ENCODE measurements at places on chromosomes 12 and 14.

GRCh38 chr14:87992346-87992717 is 650 bp downstream of the GALC start:
- no peak for DNase-seq

DNA sequence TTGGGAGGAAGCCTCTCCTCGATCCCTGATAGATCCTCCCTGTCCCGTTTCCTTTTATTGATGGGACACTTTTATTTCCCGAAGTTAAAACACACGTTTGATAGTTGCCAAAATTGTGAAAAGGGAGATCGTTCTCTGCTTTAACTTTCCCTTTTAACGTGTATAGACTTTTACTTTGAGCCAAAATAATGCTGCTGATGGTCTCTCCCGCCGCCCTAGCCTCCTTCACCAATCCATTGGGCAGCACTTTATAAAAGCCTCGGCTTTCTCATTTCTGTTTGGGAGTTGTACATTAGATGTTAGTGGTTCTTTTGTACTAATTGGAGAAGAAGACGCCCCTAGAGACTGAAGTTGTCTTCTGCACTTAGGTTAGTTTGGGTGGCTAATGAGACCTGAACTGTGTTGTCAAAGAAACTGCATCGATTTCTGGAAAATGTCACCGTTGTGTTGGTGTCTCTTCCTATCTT is 1.4 kb downstream of the TMTC2 start:
- no peak for DNase-seq

GRCh38 chr12:50529345-50529744 is 24.6 kb downstream of the DIP2B start:
- no peak for DNase-seq

DNA sequence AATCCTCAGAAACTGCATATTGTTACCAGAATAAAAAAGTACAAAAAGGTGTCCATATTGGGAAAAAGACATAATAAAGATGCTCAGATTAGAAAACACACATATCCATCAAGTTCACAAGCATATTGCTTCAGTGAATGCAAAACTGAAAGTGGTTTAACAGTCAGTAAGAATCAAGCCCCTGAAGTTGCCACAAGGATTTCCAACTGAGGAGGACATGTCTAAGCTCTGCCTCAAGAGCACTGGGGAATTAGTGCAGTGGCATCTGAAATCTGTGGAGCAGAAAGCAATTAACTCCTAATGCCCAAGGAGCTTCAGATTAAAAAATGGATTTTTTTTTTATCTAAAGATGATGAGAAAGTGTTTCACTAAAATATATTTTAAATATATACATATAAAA is 113.2 kb downstream of the DENND5B start:
- DNase-seq: no peak

- no peak for DNase-seq
These were observed 194.5 kb upstream of the RGS6 start for GRCh38 chr14:71737760-71738159.

DNA sequence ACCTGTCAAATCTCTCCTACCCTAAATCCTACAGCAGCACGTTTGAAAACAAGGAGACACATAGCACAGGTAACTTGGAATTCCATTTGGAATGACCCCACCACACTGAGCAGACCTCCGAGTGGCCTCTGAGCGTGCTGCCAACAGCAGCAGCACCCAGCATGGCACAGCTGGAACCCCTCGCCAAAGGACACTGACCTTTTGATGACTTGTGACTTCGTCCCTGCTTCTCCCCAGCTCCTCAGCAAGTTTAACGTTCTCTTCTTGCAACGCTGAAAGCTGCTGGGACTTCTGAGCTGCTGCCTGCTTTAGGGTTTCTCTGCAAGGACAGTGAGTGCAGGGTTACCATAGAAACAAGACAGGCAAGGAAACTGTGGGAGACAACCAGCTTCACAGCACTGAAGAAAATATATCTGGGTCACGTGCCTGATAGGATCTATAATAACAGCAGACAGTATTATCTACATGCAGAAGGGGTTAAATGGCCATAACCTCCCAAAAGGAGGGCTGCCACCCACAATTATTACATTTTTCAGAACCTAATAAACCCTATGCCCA is 43.3 kb upstream of the VPS33A start:
- no peak for DNase-seq

DNA sequence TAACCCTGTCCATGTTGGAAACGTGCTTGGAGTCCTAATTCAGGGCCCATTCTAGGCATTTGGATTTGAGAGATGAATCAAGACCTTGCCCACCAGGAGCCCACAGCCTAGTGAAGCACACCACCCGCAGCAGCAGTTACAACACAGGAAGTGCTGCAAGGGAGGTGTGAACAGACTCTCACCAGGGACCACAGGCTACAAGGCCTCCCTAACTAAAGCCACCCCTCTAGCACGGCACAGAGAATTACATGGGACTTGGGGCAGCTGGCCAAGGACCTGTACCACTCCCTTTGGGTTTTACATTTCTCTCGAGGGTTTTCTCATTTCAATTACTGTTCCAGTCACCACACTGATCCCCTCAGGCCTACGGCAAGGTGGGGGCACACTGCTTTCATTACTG is 49.5 kb upstream of the FOXN3 start:
- no peak for DNase-seq

- no peak for DNase-seq
These were observed 5.8 kb upstream of the PSMC6 start for GRCh38 chr14:52701223-52701622.

GRCh38 chr14:32584079-32584478 is 255.0 kb downstream of the AKAP6 start:
- DNase-seq: no peak

- no peak for DNase-seq
These were observed 47.2 kb downstream of the RPH3A start for GRCh38 chr12:112838731-112839130.

DNA sequence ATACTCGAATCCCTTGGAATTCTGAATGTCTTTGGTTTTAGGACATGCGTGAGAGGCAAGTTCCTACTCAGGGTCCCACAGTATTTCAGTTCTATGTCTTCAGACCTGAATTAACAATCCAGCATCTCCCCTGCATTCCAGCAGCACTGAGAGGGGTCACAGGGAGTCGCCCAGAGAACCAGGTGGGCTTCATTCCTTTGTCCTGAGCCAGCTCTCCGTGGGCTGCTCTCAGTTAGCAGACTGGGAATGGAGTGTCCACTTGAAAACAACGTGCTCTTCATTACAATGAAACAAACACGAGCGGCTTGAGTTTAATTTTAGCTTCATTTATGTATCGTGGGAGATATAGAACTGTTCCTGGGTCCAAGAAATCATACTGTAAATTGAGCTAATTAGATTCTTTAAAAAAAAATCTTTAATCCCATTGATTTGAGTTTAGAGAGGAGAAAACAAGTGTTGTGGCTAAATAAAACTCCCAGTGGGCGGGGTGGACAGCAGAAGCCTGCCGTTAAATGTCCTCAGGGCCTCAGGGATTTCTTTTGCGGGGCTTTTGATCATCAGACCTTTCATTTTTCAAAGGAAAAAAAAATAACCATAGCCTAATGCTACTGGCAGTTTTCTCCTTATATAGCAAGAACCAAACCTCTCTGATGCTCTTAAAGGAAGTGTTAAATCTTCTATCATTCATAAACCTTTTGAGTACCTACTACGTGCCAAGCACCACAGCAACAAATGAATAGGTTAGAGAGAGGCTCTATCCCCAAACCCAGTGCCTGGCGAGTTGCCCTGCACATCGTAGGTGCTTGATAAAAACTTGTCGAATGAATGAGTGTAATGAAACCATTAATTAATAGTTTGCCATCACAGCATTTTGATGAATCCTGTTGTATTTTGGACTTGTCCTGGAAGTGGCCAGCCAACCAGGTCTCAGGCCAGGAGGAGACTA is 140.4 kb downstream of the CHST11 start:
- DNase-seq: no peak

GRCh38 chr14:75449696-75450095 is 21.9 kb downstream of the JDP2 start:
- peak; percentile 4 for DNase-seq

DNA sequence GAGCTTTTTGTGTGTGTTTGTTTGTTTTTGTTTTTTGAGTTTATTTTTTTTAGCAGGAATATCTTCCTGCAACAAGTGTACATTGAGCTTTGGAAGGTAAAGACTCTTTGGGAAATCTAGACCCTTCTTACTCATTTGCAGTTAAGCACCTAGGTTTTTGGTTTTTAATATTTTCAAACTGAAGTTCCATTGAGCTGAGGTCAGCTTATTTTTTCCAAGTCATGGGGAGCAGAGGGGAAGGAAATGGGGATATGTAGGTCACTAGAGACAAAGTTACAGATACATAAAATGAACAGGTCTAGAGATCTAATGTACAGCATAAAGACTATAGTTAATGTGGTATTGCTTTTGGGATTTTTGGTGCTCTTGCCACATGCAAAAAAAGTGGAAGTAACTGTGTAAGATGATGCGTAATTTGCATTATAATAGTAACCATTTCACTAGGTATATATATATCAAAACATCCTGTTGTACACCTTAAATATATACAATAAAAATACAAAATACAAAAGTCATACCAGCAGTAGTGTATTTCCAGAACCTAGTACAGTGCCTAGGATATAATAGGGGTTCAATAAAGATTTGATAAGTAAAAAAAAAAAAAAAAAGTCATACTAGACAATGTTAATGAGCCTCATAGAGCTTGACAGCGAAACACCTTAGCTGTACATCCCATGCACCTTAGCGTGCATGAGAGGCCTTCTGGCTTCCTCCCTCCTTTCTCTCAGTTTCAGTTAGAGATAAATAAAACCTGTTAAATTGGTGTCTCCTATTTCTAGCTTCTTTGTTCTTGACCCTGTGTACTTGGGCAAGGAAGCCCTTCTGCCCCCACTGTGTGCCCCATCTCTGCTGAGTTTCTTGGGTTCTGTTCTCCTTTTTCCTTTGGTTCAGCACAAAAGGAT is 22.7 kb downstream of the CGRRF1 start:
- no peak for DNase-seq

DNA sequence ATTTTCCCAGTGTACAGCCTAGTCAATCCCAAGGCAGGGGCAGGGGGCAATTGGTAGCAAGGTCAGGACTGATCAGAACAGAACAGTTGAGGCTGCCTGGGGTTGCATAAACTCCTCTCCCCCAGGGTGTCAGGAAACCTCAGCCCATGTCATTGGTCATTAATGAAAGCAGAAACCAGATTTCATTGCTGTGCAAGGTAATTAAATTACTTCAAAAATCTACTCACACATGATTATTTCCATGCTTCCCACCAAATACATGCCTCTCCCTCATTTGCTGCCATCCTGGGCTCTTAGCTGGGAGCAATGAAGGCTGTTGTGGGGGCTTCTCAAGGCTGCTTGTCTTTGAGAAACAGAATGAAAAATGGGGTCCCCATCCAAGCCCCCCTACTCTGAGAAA is 124.2 kb downstream of the PHETA1 start:
- DNase-seq: no peak

DNA sequence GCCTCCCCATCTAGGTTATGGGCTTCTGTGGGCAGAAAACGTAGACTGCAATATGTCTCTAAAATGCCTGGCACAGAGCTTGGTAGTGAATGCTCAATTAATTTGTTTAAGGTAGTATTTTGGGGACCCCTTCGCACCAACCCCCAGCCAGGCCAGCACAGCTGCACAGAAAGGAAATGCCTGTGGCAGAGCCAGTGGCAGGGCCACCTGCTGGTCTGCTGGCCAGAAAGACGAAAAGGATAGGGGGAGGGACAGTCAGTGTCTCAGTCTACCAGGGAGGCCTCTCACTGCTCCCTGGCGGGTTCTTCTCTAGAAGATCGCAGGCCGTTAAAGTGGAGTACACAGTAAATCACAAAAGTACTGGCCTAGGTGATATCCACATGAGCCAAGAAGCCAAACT is 3.5 kb downstream of the RAB15 start:
- DNase-seq: no peak

- no peak for DNase-seq
These were observed 183.4 kb downstream of the SLC25A21 start for GRCh38 chr14:36988989-36989388.

- DNase-seq: no peak
These were observed 75.2 kb downstream of the SAMD4A start for GRCh38 chr14:54642121-54642520.
